ENCODE measurements at places on chromosomes 11 and 22. TPM values are rescaled to one million over a fixed set of nuclear protein-coding genes. Genes with fewer than 3 reads are reported as not detected.

GRCh38 chr22:44068422-44069191 lies 44.5 kb downstream of the PARVB start:
- DNase-seq, result no peak

TMPRSS6 gene
- 0.11 TPM for total RNA-seq

SCN3B gene
- total RNA-seq, result 0.06 TPM

- peak; percentile 9 for DNase-seq
Measured at GRCh38 chr11:27812341-27812740, 112.1 kb upstream of the BDNF start.

CD6 gene
- total RNA-seq, result not detected

SERPIND1 gene
- total RNA-seq, result 0.80 TPM

GRCh38 chr22:29342577-29343312 lies 27.2 kb upstream of the RASL10A start:
- no peak for DNase-seq

- no peak for DNase-seq
Measured at GRCh38 chr11:18485913-18486528, 30.4 kb downstream of the LDHAL6A start.

DNA sequence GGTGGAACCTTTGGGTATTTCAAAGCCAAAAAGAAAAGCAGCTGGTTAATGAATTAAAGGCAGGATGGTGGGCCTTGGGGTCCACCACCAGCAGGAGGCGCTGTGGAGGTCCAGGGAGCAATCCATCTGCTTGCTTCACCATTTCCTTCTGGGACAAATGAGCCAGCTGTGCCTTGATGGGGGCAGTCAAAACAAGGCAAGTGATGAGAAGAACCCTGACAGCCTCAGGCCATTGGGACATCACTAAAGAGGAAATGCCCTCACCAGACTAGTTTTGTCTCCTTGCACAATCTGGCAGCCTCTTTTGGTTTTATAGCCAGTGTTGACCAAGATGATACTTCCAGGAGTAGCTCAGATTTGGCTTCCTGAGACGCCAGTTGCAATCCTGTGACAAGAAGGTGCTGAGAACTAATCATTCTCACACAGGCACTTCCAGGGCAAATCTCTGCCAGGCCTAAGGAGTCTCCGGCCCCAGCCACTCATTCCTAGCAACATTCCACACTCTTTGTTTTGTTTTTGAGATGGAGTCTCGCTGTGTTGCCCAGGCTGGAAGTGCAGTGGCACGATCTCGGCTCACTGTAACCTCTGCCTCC lies 38.2 kb upstream of the WEE1 start:
- DNase-seq, result peak; percentile 54
